DMS79 treated with DMSO at 0.1 percent for 48 hours (cell line): ENCODE measurements at places on chromosomes 13 and 19.

- DNase-seq, result no peak
Measured at GRCh38 chr19:49884109-49884508, 6.6 kb downstream of the TBC1D17 start.

DNA sequence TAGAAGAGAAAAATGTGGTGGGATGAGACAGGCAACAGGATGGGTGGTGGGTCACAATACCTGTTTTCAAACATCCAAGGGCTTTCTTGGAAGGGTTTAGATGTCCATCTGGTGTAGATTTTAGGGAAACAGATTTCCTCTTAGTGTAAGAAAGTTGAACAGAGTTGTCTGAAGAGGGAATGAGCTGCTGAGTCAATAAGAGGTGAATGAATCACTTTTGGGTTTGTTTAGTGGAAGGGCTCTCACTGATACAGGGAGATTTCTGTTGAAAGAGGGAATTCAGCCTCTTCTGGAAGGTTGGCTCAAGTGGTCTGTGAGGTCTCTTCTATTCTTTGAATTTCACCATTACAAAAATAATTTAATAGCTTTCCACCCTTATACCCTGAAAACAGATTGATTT is 54.6 kb downstream of the LACC1 start:
- no peak for DNase-seq

GRCh38 chr13:79680485-79680884 is 199.5 kb downstream of the NDFIP2 start:
- no peak for DNase-seq

GRCh38 chr19:1070576-1070930 is 3.6 kb downstream of the ARHGAP45 start:
- DNase-seq, result no peak

- no peak for DNase-seq
Measured at GRCh38 chr13:18965347-18965855, 216.2 kb downstream of the TUBA3C start.

GRCh38 chr13:43783820-43784219 is 3.0 kb downstream of the ENOX1 start:
- DNase-seq, result peak; percentile 59
